ENCODE measurements at places on chromosomes 6 and 20.

GRCh38 chr20:43728686-43729255, 2.0 kb upstream of the GTSF1L start:
- no peak overlapping the region for H3K27ac ChIP-seq
- H3K4me3 ChIP-seq = no peak overlapping the region
- peaks cover 39% of the 10 kb centered on the region for H3K4me1 ChIP-seq
- H3K36me3 ChIP-seq = no peaks in the 10 kb centered on the region

DNA sequence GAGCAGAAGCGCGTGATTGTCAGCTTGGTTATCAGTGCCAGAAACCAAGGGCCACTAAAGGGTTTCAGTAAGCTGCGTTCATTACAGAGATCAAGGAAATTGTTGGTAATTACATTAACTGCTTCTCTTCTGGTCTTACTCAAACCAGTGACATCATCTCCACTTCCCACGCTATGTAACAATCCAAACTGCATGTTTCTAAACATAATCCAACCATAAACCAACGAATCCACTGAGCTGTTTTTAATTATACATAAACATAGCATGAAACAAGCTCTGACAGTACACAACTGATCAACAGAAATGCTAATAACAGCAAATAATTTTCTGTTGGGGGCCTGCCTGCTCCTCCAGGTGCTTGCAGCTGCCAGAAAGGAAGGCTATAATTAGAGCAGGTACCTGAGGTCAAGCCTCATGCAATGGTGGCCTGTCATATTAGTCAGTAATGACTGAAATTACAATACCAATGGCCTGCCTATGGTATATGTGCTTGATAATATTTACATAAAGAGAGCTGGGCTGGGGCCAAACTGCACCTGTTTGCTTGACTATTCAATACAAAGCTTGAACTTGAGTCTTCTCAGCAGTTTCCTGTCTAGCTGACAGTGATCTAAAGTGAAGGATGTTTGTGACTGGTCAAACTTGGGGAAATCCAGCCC, 40.1 kb downstream of the ILRUN start:
- no peaks in the 10 kb centered on the region for H3K36me3 ChIP-seq
- peak overlapping the region; percentile 38 for H3K4me3 ChIP-seq

GRCh38 chr20:15886250-15886649, 687.0 kb downstream of the KIF16B start:
- no peak overlapping the region for H3K4me3 ChIP-seq
- no peaks in the 10 kb centered on the region for H3K36me3 ChIP-seq
- no peak for DNase-seq
- no peaks in the 10 kb centered on the region for H3K27me3 ChIP-seq

- no peaks in the 10 kb centered on the region for H3K4me1 ChIP-seq
- no peak overlapping the region for H3K4me3 ChIP-seq
- H3K27me3 ChIP-seq = no peaks in the 10 kb centered on the region
- H3K36me3 ChIP-seq = no peaks in the 10 kb centered on the region
- no peak for DNase-seq
These were observed 183.0 kb upstream of the MMS22L start for GRCh38 chr6:97465877-97466561.

- H3K36me3 ChIP-seq = no peaks in the 10 kb centered on the region
- no peak for DNase-seq
- no peak overlapping the region for H3K27ac ChIP-seq
- no peaks in the 10 kb centered on the region for H3K4me1 ChIP-seq
These were observed 4.7 kb downstream of the TULP1 start for GRCh38 chr6:35508027-35508426.

DNA sequence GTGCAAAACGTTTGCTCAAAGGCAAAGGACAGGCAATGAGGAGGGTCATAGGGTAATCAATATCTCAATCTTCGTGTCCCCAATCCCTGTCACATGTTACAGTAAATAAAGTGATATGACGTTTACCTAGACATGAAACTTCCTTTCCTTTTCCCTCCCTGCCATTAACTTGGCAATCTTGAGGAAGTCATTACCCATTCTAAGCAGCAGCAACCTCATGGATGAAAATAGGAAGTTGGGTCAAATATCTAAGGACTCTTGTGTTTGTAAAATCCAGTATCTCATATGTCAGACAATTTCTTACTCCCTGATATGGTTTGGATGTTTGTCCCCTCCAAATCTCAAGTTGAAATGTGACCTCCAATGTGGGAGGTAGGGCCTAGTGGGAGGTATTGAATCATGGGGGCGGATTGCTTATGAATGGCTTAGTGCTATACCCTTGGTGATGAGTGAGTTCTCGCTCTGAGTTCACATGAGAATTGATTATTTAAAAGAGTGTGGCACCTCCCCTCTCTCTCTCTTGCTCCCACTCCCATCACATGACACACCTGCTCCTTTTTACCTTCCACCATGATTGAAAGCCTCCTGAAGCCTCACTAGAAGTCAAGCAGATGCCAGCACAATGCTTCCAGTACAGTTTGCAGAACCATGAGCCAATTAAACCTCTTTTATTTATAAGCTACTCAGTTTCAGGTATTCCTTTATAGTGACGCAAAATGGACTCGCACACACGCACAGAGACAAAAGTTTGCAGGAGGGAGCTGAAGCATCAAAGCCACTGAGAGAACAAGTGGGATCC, 545.9 kb upstream of the JARID2 start:
- no peak for DNase-seq
- H3K27me3 ChIP-seq = no peaks in the 10 kb centered on the region
- no peaks in the 10 kb centered on the region for H3K4me1 ChIP-seq
- no peak overlapping the region for H3K4me3 ChIP-seq
- H3K36me3 ChIP-seq = no peaks in the 10 kb centered on the region
- no peak overlapping the region for H3K27ac ChIP-seq

DNA sequence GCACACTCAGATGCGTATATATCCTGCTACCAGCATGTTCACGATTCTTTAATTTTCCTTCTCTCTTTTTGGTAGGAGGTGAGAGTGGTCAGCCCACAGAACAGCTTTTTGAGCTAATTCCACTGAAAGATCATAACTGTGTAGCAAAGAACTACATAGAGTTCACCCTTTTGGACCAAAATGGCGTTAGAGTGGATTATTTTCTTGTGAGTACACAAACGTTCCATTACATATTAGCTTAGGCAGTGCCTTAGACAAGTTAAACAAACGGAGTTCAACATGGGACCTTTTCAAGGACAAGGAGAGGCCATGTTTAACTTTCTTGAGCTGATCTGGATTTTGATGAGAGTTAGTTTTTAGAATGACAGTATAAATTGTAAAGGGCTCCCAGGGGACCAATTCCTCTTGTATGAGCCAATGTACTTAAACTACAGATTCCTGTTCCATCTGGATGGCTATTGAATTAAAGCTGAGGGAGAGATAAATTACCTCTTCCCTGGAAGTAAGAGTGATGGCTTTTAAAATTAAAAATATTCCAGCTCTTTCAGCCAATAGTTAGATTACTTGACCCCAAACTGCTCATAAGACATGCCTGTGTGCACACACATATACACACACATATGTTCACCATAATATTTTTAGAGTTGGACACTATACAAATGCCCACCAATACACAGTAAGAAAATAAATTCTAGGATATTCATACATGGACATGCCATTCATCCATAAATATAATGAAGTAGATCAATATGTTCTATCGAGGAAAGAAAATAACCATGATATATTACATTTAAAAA, 25.6 kb upstream of the ARMH2 start:
- H3K27ac ChIP-seq = no peak overlapping the region
- H3K4me1 ChIP-seq = peaks cover 10% of the 10 kb centered on the region
- H3K4me3 ChIP-seq = no peak overlapping the region

- DNase-seq = no peak
- peak overlapping the region; percentile 21 for H3K4me3 ChIP-seq
- peaks cover 38% of the 10 kb centered on the region for H3K4me1 ChIP-seq
- H3K36me3 ChIP-seq = no peaks in the 10 kb centered on the region
- H3K27me3 ChIP-seq = no peaks in the 10 kb centered on the region
These were observed 3.5 kb downstream of the AKIRIN2 start for GRCh38 chr6:87698547-87699006.

- no peak overlapping the region for H3K27ac ChIP-seq
- H3K4me3 ChIP-seq = no peak overlapping the region
- H3K4me1 ChIP-seq = peaks cover 18% of the 10 kb centered on the region
- H3K27me3 ChIP-seq = no peaks in the 10 kb centered on the region
These were observed 31.1 kb downstream of the MYB start for GRCh38 chr6:135212020-135212806.

DNA sequence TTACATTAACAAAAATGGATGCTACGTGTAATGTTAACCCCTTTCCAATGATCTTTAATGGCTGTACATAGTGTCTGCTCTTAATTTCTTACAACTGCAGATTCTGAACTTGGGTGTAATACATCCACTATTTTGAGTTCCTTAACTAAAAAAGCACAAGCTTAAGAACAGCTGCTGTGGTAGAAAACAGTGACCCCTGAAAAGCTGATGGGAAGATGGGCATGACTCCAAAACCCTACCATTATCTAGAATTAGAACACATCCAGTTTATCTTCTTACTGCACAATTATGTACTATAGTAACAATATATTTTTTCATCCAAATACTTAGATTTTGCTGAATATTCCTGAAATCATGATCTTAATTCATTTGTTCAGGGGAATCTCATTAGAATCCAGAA, 49.3 kb downstream of the LYRM4 start:
- no peaks in the 10 kb centered on the region for H3K4me1 ChIP-seq
- no peaks in the 10 kb centered on the region for H3K27me3 ChIP-seq
- H3K4me3 ChIP-seq = no peak overlapping the region

GRCh38 chr6:23989885-23990533, 136.0 kb upstream of the NRSN1 start:
- H3K27me3 ChIP-seq = no peaks in the 10 kb centered on the region
- no peaks in the 10 kb centered on the region for H3K36me3 ChIP-seq
- no peak overlapping the region for H3K4me3 ChIP-seq
- H3K4me1 ChIP-seq = no peaks in the 10 kb centered on the region
- no peak for DNase-seq

DNA sequence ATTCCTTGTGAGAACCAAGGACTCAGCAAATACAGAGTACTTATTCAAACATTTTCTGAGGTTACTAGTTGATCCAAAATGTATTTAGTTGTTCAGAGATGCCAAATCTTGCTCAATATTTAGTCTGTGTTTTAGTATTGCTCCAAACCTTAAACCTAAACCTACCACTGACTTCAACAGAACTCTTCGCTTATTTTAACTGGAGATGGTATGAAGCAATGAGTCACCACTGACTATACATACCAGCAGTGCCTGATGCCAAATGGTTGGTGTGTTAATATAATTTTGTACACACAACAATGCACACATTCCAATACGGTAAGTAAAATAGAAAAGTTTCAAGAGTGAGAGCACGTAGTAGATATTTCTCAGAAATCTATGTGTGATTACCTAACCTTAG, 1.9 kb upstream of the SPTLC3 start:
- no peaks in the 10 kb centered on the region for H3K27me3 ChIP-seq
- no peak overlapping the region for H3K4me3 ChIP-seq
- DNase-seq = no peak
- H3K36me3 ChIP-seq = no peaks in the 10 kb centered on the region

GRCh38 chr6:107670792-107671199, 153.3 kb downstream of the SCML4 start:
- H3K27me3 ChIP-seq = no peaks in the 10 kb centered on the region
- H3K4me3 ChIP-seq = no peak overlapping the region
- DNase-seq = no peak

- peak overlapping the region; percentile 59 for H3K27ac ChIP-seq
- no peaks in the 10 kb centered on the region for H3K27me3 ChIP-seq
- no peak for DNase-seq
- no peaks in the 10 kb centered on the region for H3K4me1 ChIP-seq
- no peak overlapping the region for H3K4me3 ChIP-seq
These were observed 60.6 kb upstream of the FAM184A start for GRCh38 chr6:119138906-119139541.

- H3K27ac ChIP-seq = no peak overlapping the region
- H3K4me3 ChIP-seq = no peak overlapping the region
- H3K27me3 ChIP-seq = no peaks in the 10 kb centered on the region
- H3K4me1 ChIP-seq = no peaks in the 10 kb centered on the region
These were observed 133.9 kb downstream of the BTBD9 start for GRCh38 chr6:38505826-38506225.

DNA sequence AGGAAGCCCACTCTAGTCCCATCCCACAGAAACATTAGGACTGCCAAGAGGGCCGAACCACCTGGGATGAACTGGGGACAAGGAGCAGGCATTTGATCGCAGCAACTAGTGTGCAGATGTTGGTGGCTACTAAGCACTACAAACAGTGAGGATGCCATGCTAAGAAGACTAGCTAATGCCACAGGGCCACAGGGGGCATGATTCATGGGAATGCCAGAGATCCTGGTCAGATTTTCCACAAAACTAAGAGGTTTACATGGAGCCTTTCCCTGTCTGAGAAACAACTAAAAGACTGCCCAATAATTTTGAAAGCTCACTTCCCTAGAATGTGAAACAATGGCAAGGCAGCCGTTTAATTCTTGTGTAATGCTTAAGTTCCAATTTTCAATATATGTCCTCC, 375.9 kb upstream of the PTCHD4 start:
- no peaks in the 10 kb centered on the region for H3K27me3 ChIP-seq
- H3K36me3 ChIP-seq = no peaks in the 10 kb centered on the region
- DNase-seq = no peak
- no peak overlapping the region for H3K4me3 ChIP-seq

- no peaks in the 10 kb centered on the region for H3K27me3 ChIP-seq
- H3K4me3 ChIP-seq = no peak overlapping the region
These were observed 138.1 kb downstream of the ATXN1 start for GRCh38 chr6:16623029-16623653.

GRCh38 chr6:165092881-165093595, 216.4 kb downstream of the C6orf118 start:
- H3K27ac ChIP-seq = no peak overlapping the region
- H3K4me3 ChIP-seq = no peak overlapping the region
- no peaks in the 10 kb centered on the region for H3K36me3 ChIP-seq
- no peak for DNase-seq
- no peaks in the 10 kb centered on the region for H3K4me1 ChIP-seq

DNA sequence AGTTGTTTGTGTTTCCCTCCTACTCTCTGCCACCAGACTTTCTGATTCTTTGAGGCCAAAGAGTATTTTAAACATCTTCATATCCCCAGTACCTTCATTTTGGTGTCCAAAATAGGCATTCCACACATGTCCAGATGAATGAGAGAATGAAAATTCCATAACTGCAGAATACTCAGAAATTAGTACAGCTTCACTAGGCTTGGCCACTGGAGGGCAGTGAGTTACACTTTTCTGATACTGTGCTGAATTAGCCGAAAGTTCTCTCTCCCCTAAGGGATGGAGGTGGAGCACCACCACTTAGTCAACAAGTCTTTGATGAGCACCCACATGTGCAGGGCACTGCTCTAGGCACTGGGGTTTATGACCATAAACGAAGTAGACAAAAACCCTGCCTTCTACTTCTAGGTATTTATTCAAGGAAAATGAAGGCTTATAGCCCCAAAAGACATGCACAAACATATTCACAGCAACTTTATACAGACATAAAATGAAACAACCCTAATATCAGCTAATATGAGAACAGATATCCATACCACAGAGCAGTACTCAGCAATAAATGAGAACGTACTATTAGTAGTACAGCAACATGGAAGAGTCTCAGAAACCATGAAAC, 46.1 kb upstream of the TMEM217 start:
- DNase-seq = no peak
- H3K4me3 ChIP-seq = no peak overlapping the region
- no peaks in the 10 kb centered on the region for H3K4me1 ChIP-seq
- H3K27ac ChIP-seq = no peak overlapping the region
- H3K36me3 ChIP-seq = peaks cover 23% of the 10 kb centered on the region

- no peaks in the 10 kb centered on the region for H3K27me3 ChIP-seq
- DNase-seq = no peak
- no peak overlapping the region for H3K4me3 ChIP-seq
- H3K4me1 ChIP-seq = no peaks in the 10 kb centered on the region
- H3K27ac ChIP-seq = no peak overlapping the region
- H3K36me3 ChIP-seq = no peaks in the 10 kb centered on the region
These were observed 607.4 kb downstream of the MAFB start for GRCh38 chr20:40081653-40082052.

All from CD8-positive, alpha-beta memory T cell (primary cell).